Dermis microvascular lymphatic vessel endothelial cell (primary cell): ENCODE measurements at places on chromosomes 2 and 18.

DNA sequence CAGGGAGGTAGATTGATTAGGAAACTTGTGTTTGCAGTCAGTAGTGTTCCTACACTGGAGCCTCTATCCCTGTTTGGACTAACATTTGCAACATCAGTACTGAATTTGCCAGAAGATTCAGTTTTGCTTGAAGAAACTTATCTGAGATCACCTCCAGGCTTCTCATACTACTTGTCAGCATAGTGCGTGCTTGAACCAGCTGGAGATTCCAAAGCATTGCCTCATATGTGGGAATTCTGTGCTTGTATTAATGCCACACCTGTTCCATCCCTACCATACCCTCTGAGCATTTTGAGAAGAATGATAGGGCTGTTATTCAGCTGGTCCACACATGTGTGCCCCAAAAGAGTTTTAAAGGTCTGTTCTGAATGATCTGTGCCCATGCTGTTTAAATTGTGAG is 148.7 kb downstream of the RAPGEF4 start:
- no peak for DNase-seq

DNA sequence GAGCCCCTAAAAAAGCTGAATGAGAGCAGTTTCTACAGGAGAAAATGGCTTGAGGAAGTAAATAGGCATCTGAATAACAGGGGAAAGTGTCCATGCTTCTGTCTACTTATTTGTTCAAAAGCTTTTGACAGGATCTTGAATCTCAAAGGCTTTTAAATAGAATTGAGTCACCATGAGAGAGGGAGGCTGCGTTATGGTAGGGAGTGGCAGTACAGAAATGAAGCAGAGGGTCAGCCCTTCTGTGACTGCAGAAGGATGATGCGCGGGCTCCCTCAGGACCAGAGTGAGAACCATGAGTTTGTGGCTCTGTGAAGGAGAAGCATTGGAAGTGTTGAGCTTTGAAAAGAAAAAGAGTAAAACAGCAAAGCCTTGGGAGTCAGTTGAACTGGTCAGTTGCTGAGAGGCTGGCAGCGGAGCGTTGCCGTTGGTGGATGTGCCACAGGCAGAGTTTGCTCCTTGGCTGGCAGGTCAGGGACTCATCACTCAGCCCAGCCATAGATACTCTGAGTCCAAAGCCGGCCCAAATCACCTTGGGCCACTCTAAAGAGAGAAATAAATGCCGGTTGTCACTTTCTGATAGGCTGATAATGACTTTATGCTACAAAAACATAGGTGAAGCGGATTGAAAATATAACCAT is 17.4 kb downstream of the COPS7B start:
- no peak for DNase-seq

DNA sequence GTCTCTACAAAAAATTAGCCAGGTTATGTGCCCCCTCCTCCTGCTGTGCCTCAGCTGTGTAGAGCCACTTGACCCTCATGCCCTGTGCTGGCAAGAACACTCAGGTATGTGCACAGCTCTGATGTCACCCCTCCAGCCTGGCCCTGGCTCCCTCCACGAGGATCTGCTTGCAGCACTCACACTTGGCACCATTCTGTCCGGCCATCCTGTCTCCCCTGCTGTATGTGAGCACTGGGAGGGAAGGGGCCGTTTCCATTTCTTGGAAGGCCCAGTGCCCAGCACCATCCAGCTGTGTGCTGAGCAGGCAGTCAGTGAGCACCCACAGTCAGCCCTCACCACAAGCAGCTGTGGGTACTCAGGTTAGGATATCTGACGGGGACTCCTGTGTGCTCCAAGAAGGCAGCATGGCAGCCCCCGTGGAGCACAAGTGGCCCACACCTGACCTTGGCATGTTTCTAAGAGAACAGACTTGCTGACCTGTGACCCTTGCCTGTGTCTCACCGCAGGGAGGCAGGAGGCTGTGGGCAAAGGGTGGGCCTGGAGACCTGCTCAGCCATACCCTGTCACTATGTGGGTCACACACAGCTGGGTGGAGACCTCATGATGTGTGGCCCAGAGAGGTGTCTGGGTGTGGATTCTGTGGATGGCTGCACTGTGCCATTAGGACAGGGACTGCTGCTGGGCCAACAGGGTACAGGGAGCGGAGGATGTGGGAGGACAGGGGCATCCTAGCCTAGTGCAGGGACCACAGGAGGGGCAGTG is 31.5 kb downstream of the USP34 start:
- DNase-seq: no peak

DNA sequence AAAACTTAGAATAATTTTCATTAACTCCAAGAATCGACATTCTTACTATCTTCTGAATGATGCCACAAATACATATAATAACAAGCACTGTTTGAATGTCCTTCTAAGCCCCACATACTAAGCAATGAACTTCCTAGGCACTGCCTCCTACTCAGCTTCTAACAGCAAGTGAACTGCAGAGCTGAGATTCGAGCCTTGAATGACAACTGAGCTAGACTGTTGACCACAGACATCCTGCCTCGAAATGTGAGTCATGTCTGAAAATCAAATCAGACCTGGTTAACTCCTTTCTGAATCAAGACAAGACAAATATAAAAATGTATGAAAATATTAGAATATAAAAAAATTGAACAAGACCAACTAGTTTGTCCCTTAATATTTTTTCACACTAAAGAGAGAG is 108.1 kb downstream of the MYT1L start:
- no peak for DNase-seq

DNA sequence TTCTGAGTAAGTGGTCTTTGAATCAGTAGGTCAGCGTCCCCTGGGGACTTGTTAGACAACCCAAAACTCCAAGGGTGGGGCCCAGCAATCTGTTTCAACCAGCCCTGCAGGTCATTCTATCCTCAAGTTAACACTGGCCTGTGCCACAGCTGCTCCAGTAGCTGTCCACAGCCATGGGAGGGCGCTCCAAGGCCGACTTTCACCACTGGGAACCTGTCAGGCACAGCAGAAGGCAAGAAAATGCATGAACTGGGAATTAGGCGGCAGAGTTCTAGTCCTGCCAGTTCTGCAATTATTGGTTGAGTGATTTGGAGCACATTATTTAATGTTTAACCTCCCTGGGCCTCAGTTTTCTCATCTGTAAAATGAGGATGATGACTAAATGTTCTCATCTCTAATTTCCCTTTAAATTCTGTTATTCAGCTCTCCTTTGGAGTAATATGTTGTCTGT is 17.4 kb upstream of the MRPL33 start:
- peak; percentile 64 for DNase-seq

GRCh38 chr2:20235655-20236305 is 10.8 kb upstream of the SDC1 start:
- no peak for DNase-seq

GRCh38 chr2:218871345-218872302 is 9.0 kb upstream of the WNT10A start:
- DNase-seq: no peak

DNA sequence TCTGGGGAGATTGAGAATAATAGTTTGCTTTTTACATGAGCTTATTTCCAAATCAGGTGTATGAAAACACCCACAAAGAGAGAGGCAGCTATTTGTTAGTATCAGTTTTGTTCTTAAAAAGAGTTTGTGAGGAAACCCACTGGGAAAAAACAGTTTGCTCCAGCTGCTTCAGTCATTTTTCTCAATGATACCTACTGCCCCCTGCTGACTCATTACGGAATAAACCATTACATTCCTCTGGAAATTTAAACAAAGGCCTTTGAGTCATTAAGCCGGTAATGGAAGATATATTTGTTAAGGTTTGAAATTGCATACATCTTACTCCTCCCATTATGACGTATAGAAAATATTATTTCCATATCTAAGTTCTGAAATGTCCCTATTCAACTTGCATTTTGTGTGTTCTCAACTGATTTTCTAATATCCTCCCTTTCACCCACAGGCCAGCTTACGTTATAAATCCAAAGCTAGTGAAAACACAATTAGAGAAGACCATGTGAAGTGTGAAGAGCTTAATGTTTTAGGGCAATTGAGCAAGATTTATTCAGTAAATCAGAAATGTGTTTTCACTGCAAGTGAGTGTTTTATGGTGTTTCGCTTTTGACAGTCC is 761.6 kb downstream of the DSC3 start:
- peak; percentile 30 for DNase-seq

GRCh38 chr2:178863856-178864620 is 56.8 kb upstream of the TTN start:
- peak; percentile 94 for DNase-seq

GRCh38 chr2:177683661-177684069 is 291.1 kb downstream of the AGPS start:
- no peak for DNase-seq
